ENCODE measurements at places on chromosomes 12 and 14. TPM values are rescaled to one million over a fixed set of nuclear protein-coding genes. Genes with fewer than 3 reads are reported as not detected.
A peak's percentile ranks its signal among the peaks of the same experiment; 100 is the strongest.

The TPCN1 gene
- 10.8 TPM for total RNA-seq

GRCh38 chr14:75946785-75947184 is 35.0 kb downstream of the TGFB3 start:
- no peaks in the 10 kb centered on the region for H3K27me3 ChIP-seq
- H3K4me3 ChIP-seq = no peak overlapping the region
- no peaks in the 10 kb centered on the region for H3K36me3 ChIP-seq
- no peak overlapping the region for H3K27ac ChIP-seq
- DNase-seq = no peak

DNA sequence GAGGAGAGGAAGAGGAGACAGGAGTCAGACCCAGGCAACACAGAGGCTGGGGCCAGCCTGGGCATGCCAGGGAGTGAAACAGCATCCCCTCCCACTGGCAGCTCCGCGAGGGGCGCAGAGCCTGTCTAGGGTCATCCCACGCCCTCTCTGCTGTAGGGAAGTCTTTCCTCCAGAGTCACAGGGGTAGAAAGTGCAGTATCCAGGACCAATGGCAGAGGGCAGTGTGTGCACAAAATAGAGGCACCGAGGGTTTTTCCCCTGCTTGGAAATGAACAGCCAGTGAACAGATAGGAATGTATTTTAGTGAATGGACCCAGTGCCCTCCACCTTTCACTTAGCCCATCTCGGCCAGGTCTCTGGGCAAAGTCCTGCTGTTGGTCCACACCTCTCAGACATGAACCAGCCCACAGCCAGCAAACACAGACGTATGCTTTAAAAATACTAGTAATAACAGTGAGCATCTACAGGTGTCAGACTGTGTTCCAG is 9.4 kb upstream of the KRT74 start:
- no peak overlapping the region for H3K27ac ChIP-seq
- H3K36me3 ChIP-seq = no peaks in the 10 kb centered on the region
- no peaks in the 10 kb centered on the region for H3K27me3 ChIP-seq
- H3K4me3 ChIP-seq = no peak overlapping the region
- H3K4me1 ChIP-seq = no peaks in the 10 kb centered on the region
- peak; percentile 45 for DNase-seq

The GLI1 gene
- 2.0 TPM for total RNA-seq

The MEG3 gene
- 95.0 TPM for total RNA-seq

- no peaks in the 10 kb centered on the region for H3K4me1 ChIP-seq
- H3K36me3 ChIP-seq = no peaks in the 10 kb centered on the region
- no peaks in the 10 kb centered on the region for H3K27me3 ChIP-seq
- no peak overlapping the region for H3K4me3 ChIP-seq
- no peak overlapping the region for H3K27ac ChIP-seq
- DNase-seq = peak; percentile 1
Measured at GRCh38 chr14:25237845-25238244, 187.9 kb upstream of the STXBP6 start.

- DNase-seq = peak; percentile 39
- H3K27ac ChIP-seq = no peak overlapping the region
- no peaks in the 10 kb centered on the region for H3K36me3 ChIP-seq
- no peaks in the 10 kb centered on the region for H3K27me3 ChIP-seq
Measured at GRCh38 chr14:36226164-36226563, 49.6 kb upstream of the PTCSC3 start.

- no peak overlapping the region for H3K4me3 ChIP-seq
- peaks cover 7% of the 10 kb centered on the region for H3K4me1 ChIP-seq
- H3K36me3 ChIP-seq = no peaks in the 10 kb centered on the region
- DNase-seq = no peak
- no peak overlapping the region for H3K27ac ChIP-seq
- no peaks in the 10 kb centered on the region for H3K27me3 ChIP-seq
Measured at GRCh38 chr14:92525322-92526095, 11.9 kb downstream of the RIN3 start.

All from fibroblast of lung (primary cell).